IPS-NIHi11 (cell line): ENCODE measurements at places on chromosomes 2 and 18.

DNA sequence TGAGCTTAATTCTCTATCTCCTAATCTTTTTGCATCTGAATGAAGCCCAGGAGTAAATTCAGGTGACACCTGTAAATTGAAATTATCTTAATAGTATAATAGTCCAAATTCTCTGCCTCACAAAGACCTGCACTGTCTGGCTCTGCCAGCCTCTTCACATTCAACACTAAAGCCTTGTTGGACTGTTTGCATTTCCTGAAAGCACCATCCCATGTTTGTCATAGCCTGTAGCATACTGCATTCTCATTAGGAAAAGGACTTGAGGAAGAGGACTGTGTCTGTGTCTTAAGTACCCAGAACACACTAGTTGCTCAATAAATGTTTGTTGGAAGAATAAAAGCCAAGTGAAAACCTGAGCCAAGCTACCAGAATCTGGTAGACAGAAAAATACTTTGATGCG, 42.9 kb upstream of the GRHL1 start:
- DNase-seq = no peak

DNA sequence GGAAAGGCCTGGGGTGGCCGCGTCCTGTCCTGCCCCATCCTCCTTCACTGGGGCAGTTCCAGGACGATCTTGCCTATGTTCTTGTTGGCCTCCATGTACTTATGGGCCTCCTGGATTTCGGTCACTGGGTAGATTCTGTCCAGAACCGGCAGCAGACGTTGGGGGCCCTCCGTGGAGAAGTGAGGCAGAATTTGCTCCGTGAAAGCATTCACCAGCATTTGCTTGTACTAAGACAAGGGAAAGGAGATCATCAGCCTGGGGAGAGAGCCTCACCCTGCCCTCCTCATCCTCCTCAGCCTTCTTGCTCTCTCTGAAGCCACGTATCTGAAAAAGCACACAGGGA, 1.4 kb upstream of the SF3B6 start:
- DNase-seq = no peak

DNA sequence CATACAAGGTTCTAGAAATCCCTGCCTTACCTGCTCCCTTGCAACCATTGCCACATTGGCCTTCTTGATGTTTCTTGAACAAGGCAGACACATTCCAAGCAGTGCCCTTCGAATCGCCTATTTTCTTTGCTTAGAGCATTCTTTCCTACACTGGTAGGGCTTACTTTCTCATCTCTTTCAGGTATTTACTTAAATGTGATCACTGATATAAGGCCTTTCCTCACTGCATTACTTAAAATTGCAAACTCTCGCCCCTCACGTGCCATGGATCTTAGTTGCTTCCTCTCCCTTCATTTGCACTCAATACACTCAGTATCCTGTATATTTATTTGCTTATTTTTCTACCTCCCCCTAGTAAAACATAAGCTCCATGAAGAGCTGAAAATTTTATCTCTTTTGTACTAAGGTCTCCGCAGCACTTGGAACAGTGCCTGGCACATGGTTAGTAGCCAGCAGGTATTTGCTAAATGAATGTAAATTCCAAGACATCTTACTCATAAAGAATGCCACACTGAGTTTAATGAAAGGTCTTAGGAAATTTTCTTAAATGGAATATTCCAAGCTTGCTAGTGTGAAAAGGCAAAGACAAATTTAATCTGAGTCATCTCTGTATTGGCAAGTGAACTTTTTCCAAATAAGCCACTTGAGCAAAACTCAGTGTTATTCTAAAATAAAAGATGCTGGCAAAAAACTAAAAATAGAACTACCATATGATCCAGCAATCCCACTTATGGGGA, 42.4 kb upstream of the FIGN start:
- no peak for DNase-seq

GRCh38 chr18:26307161-26307773, 81.0 kb downstream of the TAF4B start:
- DNase-seq = peak; percentile 50

DNA sequence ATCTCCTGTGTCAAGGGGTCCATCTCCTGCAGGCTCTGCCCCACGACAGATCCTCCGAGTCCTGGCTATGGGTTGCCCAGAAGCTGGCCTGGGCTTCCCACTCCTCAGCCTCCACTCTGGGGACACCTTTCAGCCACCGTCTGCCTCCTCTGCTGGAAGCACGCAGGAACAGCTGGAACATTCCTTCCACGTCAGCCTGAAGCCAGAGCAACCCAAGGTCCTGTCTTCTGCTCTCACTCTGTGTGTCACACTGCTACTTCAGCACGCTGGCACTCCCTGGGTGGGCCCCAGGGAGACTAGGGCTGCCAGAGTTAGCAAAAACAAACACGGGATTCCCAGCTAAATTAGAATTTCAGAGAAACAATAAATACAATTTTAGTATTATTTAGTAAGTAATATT, 148.8 kb downstream of the HRH4 start:
- DNase-seq = no peak

- DNase-seq = no peak
These were observed 308.7 kb downstream of the LRATD1 start for GRCh38 chr2:14941151-14941631.

DNA sequence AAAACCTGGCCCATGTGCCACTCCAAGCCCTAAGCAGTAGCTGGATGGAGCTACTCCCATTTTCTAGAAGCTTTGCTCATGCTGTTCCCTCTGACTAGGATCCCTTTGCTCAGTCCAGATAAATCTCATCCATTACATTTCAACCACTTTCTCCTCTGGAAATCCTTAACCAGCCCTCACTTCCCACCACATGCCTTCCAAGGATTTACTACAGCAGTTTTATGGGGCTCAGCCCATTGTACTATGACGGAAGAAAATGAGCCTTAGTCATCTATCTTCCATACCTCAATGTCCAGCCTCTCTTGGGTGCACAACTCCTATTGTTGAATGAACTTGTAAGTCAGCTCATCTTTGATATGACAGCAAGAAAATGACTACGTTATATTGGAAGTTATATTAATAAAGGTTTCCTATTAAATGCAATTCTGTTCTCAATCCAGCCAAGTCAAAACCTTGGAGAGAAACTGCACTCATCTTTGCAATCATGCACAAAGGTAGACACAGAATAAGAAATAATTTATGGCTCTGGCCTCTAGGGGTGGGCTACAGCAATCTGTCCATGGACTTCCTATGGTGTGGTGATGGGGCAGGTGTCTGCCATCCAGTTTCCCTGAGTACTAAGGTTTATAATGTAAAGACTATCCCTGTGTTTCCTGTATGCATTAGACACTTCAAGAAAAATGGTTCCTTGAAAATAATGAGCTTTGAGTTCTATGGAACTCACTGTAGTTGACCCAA, 3.4 kb downstream of the B4GALT6 start:
- DNase-seq = peak; percentile 33
